ENCODE measurements at places on chromosomes 13 and 19.

GRCh38 chr13:39578821-39579291 is 24.1 kb downstream of the LHFPL6 start:
- DNase-seq: no peak

DNA sequence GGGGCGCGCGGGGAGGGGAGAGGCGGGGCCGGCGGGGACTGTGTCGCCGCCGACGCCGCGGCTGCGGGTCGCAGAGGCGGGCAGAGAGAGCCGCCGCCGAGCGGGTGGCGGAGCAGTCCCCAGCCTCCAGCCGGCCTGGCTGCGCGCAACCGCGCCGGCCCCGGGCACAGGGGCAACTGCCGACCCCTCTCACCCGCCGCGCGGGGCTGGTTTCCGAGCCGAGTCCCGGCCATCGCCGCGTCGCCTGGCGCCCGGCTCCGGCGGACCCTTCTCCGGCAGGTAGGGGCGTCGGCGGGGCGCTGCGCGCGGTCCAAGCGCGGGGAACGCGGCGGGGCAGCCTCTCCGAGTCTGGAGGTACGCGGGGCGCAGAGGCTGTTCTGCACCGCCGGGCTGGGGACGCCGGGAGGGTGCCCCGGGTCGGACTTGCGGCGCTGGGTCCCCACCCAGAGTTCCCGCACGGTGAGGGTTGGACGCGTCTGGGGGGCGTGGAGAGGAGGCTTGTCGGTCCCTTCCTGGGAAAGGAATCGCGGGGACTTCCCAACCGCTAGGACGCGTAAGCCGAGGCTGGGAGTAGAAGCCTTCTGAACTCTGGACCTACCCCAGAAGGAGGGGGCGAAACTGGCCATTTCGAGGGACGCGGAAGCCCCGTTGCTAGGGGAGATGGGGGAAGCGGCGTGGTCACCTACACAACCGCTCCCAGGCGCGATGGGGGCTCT is 133.6 kb upstream of the MYO16 start:
- no peak for DNase-seq

- no peak for DNase-seq
Observed at GRCh38 chr13:52950436-52950956, 78.1 kb upstream of the OLFM4 start.

DNA sequence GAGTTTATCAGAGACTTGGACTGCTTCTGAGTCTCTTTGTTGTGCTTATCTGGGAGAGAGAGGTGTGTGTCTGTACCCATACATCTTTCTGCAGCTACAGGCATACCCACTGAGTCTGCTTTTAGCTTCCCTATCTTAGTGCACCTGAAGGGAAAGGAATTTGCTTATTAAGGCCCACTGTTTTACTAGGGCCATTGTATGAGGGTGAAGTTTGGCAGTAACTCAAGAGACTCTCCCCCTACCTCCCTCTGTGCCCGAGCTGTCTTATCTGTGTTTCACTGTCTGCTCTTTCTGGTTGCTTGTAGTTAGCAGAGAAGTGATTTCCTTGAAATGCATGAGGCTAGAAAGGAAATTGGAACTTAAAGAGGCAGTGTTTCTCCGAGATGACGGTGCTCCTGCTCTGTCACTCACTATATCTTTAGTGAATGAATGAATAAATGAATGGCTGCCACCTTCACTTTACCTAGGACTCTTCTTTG is 678 bp upstream of the CD33 start:
- DNase-seq: no peak

- DNase-seq: no peak
Observed at GRCh38 chr19:44875666-44876451, 15.2 kb upstream of the TOMM40 start.

- peak; percentile 43 for DNase-seq
Observed at GRCh38 chr13:110347535-110348308, 40.6 kb downstream of the COL4A2 start.

DNA sequence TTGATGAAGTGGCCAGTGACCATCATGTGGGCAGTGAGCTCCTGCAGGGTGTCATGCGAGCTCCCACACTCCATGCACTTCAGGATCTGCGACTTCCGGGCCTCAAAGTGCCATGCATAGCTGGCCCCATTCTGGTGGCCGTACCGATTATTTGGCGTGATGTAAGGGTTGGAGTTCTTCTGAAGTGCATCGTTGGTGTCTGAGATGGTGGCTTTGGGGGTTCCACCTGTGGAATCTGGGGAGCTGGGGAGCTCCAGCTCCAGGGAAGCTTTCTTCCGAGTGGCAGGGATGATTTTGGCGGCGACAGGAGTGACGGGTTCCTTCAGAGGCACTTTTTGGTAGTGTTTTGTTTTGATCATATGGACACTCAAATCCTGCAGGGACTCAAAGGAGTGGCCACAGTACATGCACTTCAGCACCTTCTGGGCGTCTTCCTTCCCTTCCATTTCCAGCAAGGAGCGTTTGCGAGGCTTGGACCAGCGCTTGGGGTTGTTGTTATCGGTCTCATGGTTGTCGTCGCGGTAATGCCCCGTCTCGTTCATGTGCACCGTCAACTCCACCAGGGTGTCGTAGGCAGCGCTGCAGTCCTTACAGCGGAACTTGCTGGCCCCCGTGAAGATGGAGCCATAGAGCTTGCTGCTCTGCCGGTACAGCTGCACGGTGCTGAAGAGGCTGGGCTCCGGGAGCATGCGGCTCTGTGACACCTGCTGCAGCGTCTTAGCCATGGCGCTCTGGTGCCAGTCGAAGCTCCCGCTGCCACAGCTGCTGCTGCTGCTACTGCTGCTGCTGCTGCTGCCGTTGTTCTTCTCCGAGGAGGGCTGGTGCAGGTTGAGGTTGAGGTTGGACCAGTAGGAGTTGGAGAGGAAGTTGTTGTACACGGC is 70.4 kb downstream of the TSHZ3 start:
- no peak for DNase-seq

GRCh38 chr13:81211713-81212112 is 870.8 kb upstream of the SPRY2 start:
- no peak for DNase-seq

GRCh38 chr13:76759877-76760276 is 126.3 kb downstream of the KCTD12 start:
- DNase-seq: no peak

DNA sequence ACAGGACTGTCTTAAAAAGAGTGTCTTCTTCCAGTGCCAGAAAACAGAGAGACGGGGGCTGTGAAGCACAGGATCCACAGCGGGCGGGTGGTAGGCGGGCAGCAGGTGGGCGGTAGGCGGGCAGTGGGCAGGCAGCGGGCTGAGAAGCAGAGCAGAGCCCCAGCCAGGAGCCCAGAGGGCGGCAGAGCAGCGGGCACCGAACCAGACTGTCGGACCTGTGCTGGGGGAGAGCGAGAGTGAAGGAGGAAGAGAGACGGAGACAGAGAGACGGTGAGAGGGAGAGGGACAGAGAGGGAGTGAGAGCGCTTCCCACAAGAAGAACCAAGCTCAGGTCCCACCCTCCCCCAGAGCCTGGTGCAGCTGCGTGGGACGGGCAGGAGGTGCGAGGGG is 30.3 kb downstream of the RASA3 start:
- DNase-seq: no peak

- DNase-seq: peak; percentile 46
Observed at GRCh38 chr13:50485979-50486935, 357.2 kb downstream of the DLEU7 start.

GRCh38 chr13:109985871-109986450 is 199.6 kb upstream of the IRS2 start:
- DNase-seq: no peak

- no peak for DNase-seq
Observed at GRCh38 chr19:2986951-2987524, 9.7 kb downstream of the TLE6 start.

GRCh38 chr13:55577082-55577846 is 1563.5 kb upstream of the PRR20A start:
- no peak for DNase-seq

- no peak for DNase-seq
Observed at GRCh38 chr13:92164822-92165221, 766.4 kb downstream of the GPC5 start.

GRCh38 chr13:90103099-90103784 is 1244.2 kb upstream of the MIR17HG start:
- no peak for DNase-seq

DNA sequence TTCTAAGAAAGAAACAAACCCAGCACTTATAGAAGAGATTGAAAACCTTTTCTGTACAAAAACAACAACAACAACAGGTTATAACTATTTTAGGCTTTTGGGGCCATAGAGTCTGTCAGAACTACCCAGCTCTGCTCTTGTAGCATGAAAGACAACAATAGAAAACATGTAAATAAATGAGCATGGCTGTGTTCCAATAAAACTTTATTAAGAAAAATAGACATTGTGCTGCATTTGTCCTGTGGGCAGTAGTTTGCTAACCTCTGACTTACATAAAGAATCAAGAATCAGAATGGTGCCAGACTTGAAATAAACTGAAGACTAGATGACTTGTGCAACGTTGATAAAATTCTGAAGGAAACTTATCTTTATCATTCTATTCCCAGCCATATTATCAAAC is 617.5 kb downstream of the DIAPH3 start:
- no peak for DNase-seq

DNA sequence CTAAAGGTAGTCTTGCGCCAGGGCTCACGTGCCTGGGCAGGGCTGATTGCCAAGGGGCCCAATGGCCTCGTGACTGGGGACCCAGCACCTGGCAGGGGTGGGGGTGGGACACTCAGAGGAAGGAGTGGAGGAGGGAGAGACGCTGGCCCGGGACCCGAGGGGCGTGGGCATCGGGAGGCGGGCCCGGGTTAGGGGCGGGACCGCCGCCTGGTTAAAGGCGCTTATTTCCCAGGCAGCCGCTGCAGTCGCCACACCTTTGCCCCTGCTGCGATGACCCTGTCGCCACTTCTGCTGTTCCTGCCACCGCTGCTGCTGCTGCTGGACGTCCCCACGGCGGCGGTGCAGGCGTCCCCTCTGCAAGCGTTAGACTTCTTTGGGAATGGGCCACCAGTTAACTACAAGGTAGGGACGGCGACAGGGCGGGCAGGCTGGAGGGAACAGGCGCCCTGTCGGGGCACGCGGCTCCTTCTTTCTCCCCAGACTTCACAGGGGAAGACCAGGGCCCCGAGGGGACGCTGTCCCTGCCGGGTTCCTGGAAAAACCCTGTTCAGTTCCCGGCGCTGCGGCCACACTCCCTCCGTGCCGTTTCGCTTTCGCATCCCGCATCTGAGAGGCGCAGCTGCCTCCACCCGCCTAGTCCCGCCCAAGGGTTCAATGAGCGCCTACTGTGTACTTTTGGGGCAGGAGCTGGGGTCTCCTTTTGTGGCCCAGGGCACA is at the start of gene IFI30:
Gene IFI30, plus strand, starts transcription at position 242 of the 717 bp plus-strand sequence. Its CDS starts 29 bp downstream, at position 271.
- no peak for DNase-seq

DNA sequence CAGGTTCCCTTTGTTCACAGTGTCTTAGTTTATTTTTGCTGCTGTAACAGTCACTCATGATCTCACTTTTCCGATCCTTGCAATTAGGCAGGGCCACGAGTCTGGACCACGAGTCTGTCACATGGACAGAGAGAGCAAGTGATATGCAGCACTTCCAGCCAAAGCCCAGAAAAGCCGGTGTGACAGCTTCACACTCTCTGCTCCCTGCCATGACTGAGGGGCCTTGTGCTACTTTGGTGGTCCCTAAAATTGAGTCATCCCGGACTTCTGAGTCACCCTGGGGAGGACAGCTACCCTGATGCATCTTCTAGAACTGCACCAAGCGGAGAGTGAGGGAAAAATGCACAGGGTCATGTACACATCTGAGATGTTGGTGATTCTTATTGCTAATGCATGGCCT is 179.6 kb downstream of the EFNB2 start:
- no peak for DNase-seq

GRCh38 chr13:26038931-26039475 is 12.8 kb downstream of the SHISA2 start:
- no peak for DNase-seq

DNA sequence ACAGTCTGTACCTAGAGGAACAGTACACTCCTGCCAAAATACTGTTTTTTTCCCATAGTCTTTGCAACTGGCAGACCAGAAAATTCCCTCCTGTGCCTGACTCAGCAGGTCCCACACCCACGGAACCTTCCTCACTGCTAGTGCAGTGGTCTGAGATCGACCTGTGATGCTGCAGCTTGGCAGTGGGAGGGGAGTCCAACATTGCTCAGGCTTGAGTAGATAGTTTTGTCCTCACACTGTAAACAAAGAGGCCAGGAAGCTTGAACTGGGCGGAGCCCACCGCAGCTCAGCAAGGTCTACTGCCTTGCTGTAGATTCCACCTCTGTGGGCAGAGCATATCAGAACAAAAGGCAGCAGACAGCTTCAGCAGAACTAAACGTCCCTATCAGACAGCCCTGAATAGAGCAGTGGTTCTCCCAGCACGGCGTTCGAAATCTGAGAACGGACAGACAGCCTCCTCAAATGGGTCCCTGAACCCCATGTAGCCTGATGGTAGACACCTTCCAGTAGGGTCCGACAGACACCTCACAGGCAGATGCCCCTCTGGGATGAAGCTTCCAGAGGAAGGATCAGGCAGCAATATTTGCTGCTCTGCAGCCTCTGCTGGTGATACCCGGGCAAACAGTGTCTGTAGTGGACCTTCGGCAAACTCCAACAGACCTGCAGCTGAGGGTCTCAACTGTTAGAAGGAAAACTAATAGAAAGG is 92.7 kb downstream of the SUCLA2 start:
- DNase-seq: no peak

GRCh38 chr19:8336660-8337059 is 6.4 kb downstream of the KANK3 start:
- no peak for DNase-seq

GRCh38 chr13:36310417-36311108 is 12.9 kb upstream of the CCDC169 start:
- DNase-seq: no peak

- DNase-seq: no peak
Observed at GRCh38 chr13:33610438-33611120, 207.4 kb upstream of the RFC3 start.

DNA sequence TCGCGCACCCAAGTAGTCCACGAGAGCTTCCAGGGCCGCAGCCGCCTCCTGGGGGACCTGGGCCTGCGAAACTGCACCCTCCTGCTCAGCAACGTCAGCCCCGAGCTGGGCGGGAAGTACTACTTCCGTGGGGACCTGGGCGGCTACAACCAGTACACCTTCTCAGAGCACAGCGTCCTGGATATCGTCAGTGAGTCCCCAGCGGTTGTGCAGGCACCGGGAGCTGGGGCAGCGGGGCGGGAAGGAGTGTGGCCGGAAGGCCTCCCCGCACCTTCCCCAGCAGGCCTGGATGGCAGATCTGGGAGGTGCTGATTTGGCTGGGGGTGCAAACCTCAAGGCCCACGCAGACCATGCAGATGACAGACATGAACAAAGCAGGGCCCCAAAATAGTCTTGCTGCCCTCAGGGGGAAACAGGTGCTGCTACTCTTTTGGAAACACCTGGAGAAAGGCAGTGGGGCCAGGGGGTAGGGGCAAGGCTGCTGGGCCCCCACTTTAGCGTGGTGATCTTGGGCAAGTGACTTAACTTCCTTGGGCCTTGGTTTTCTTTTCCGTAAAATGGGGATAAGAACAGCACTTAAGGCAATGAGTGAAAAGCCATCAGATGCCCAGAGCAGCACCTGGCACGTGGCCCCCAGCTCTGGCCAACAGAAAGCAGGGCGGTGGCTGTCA is 4.0 kb downstream of the MAG start:
- no peak for DNase-seq

DNA sequence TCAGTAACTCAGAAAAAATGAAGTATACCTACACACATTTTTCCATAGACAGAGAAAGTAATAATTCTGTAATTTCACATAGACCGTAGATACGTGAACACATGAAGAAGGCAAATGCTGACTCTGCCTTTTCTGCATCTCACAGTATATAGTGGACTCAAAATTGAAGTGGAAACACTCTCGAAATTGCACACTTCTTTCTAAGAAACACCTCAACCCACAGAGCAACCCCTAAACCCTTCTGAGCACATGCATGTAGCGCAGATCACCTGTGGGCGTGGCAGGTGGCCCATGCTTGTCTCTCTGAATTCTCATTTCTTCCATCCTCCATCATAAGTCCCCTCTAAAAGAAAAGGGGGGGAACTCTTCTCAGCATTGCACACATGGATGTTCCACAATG is 34.7 kb downstream of the COL4A1 start:
- no peak for DNase-seq
